ENCODE measurements at places on chromosomes 1 and 21.

DNA sequence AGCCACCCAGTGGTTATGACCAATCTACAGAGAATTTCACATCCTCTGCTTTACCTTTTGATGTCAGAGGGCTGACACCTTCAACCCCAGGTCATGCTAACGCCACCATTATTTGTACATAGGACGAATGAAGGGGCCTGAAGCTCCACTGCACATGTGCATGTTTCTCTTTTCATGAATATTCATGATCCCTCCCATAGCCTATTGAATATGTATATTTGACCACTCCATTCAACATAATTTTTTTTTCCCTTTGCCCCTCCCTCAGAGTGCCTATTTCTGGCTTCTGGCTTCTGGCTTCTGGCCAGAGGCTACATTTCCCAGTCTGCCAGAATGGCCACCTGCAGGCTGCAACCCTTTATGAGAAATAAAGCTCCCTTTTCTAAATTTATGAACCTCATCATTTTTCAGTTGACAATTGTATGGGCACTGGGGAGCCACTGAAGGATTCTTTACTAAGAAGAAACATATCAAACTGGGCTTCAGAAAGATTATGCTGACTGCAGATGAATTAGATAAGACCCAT, 406.7 kb downstream of the SIPA1L2 start:
- DNase-seq = no peak

- DNase-seq = peak; percentile 93
Observed at GRCh38 chr1:8015036-8015808, 10.9 kb downstream of the ERRFI1 start.

DNA sequence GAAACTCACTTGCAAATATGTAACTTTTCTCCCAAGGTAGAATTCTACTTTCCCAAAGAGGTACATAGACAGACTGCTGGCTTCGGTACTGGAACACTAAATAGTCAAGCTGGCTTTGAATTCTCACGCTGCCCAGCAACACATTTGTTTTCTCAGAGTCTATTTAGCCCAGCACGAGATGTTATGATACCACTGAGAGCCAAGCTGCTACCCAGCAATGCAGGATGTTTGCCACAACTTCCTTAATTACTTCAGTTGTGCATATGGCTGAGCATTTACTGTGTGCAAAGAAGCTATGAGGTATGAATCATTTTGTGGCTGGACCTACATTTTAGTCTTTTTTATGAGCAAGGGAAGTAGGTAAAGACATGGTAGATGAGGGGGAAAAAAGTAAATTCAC, 793.2 kb downstream of the PLA2G4A start:
- no peak for DNase-seq

- no peak for DNase-seq
Observed at GRCh38 chr1:27058966-27059669, 46.5 kb upstream of the TENT5B start.

DNA sequence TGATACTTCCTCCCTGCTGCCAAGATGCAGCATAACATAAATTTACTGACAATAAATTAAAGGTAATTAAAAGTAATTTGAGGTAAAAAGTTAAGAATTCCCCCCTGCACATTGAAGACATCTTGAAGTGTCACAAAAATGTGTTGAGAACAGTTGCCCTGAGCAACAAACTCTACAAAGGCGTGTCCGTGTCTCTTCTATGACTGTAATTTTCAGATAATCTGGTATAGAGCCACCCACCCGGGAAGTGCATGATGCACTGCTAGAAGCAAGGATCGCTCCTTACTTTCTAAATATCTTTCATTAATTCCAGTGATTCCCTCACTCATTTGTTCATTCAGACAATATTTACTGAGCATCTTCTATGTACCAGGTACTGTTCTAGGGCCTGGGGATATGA, 11.0 kb upstream of the CASQ1 start:
- no peak for DNase-seq

DNA sequence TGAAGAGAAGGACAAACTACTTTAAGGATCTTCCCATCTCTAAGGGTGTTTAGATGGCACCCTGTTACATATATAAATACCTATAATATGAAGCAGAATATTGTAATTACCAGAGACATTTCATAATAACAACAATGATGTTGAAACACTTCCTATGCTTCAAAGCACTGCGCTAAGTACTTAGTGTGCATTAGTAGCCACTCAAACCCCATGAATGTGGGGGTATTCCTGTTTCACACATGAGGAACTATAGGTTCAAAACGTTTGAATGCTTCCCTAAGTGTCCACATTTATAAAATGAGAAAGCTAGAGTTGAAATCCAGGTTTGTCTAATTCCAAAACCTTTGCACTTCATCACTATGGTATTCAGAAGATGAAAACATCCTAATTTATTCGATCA, 18.5 kb upstream of the OR10J5 start:
- DNase-seq = no peak

DNA sequence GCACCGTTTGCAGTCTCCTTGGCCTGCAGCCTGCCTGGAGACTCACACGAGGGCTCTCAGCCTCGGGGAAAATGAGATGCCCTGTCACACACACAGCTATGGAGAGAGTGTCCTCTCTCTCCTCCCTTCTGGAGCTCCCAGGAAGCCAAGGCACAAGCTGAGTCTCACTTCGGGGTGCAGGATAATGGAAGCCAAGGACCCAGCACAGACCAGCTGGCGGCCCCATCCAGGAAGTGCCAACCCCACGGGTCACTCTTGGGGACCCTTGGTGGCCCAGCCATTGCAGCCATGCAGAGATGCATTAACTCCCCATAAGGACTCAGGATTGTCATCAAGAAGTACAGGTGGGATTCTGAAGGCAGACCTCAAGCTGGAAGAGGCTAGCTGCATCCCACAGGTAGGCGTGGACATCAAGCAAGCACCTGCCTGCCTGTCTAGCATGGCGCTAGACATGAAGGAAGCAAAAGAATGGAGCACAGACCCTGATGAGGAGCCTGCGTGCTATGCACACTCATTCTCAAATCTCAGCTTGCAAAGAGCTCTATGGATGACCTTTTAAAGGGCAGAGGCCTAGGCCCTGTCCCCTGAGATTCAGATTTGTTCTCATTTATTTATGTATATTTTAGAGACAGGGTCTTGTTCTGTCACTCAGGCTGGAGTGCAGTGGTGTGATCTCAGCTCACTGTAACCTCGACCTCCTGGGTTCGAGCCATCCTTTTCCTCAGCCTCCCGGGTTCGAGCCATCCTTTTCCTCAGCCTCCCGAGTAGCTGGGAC, 49.9 kb downstream of the IRF2BP2 start:
- no peak for DNase-seq

DNA sequence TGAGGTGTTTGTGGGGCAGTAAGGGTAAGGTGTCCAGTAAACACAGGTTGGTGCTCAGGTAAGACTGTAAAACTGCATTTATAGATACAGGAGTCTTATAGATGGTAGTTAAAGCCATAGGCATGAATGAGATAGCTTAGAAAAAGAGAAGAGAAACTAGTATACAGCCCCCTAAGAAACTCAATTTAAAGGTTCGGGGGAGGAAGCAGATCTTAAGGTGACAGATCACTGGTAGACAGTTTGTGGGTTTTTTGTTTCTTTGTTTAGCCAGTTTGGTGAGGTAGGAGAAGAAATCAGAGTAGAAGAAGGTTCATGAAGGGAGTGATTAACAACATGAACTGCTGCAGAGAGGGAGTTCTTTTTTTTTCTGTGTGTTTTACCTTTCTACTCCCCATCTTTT, 6.1 kb upstream of the AGO3 start:
- no peak for DNase-seq

DNA sequence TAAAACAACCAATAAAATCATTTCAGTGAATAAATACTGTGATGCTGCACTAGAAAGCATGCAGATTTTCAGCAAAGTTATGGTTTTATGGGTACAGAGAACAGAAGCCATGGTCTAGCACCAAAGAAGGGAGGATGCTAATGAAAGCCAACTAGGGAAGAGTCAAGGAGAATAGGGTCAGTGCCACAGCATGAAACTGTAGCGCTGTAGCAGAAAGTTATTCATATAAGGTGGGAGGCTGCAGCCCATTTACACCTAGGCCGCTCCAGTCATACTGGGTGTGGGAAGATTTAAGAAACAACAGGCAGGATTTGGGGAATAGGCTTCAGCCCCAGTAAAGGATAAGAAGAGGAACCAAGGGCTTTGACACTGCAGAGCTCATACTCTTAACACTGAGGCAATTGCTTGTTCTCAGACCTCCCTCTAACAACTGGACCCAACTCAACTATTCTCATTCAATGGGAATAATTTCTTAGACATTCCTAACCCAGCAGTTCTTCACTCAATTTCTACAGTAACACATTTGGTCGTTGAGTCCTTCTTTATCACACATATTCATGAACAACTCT, 4.4 kb downstream of the IFI16 start:
- DNase-seq = no peak

DNA sequence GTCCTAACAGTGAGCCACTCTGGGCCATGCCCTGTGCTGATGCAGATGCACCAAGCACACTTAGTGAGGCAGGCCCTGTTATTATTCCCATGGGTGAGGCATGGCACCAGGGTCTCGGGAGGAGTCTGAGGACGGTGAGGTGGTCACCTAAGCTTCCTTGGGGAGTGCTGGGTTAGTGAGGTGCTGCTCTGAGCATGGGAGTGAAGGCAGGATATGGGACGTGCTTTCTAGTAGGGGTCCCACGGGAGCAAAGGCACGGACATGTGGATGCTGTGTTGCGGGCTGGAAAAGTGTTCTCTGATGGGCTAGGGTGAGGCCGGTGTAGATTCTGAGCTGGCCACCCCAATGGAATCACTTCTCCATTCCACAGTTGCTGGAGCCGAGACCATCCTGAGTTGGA, 77.5 kb upstream of the CSF3R start:
- DNase-seq = no peak

- DNase-seq = no peak
Observed at GRCh38 chr1:115543247-115543646, 98.5 kb upstream of the VANGL1 start.

- DNase-seq = peak; percentile 50
Observed at GRCh38 chr1:52032785-52033131, 852 bp downstream of the KTI12 start.

DNA sequence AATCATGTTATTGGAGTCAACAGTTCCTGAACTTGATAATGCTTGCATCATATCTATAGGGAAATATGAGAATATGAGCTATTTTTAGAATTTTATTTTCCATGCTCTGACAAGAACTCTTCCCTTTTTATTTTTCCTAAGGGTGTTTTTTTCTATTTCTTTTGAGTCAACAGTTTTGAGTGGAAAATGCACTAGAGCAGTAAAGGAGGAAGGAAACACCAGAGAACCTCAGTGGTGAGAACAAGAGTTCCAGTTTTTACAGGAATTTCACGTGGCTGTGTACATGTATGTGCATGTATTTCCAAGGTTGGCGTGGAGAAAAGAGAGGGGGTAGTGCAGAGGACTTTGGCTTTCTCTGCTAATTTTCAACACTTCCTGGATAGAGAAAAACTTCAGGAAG, 63.6 kb upstream of the TNFSF18 start:
- DNase-seq = no peak

GRCh38 chr1:226370144-226370923, 37.6 kb downstream of the PARP1 start:
- no peak for DNase-seq

DNA sequence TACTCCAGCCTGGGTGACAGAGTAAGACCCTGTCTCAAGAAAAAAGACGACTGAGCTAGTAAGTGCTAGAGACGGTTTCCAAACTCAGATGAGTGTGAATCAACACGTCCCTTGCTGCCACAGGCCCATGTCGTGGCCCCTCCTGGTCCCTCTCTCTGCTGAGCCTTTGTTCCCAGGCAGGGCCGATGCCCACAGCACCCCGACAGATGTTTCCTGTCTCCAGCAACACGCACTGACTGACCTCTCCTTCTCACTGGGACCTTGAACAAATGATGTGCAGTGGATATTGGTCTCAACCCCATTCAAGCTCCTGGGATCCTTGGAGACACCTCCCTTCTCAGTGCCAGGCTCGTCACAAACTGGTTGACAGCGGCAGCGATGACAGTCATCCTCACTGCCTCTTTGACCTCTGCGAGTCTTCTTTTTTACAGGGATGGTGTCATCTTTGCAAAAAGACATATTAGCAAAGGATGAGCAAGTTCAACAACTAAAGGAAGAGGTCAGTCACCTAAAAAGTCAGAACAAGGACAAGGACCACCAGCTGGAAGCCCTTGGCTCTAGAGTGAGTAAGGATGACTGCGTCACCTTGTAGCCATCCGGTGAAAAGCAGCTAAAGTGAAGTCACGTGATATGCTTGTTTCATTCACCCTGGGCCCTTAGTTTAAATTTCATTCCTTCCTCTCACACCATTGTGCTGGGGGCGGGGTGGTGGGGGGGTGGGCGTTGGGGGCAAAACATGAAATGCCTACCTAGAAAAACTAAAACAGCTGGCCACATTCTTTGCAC, 65.8 kb downstream of the FHAD1 start:
- DNase-seq = no peak

GRCh38 chr1:173377266-173377665, 99.9 kb upstream of the PRDX6 start:
- DNase-seq = no peak

Data from adipocyte (in vitro differentiated cells).